Mononuclear cell (primary cell): ENCODE measurements at places on chromosomes 3 and 15. TPM values are rescaled to one million over a fixed set of nuclear protein-coding genes. Genes with fewer than 3 reads are reported as not detected.

The ADAMTS17 gene
- 7.6 TPM for total RNA-seq

The GPX1 gene
- 149 TPM for total RNA-seq

The CKMT1A gene
- total RNA-seq = not detected

The SLC2A2 gene
- total RNA-seq = not detected
